Cerebellar nuclear complex (tissue), 1 donor: ENCODE measurements at places on chromosomes 6 and 20.

DNA sequence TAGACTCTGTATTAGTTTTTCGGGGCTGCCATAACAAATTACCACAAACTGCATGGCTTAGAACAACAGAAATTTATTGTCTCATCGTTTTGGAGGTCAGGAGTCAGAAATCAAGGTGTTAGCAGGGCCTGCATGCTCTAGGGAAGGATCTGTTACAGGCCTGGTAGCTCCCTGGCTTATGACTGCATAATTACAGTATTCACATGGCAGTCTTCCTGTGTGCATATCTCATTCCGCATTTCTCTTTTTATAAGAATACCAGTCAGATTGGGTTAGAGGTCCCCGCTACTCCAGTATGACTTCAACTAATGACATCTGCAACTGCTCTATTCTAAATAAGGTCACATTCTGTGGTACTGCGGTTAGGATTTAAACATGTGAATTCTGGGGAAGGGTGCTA is 59.3 kb upstream of the SLC2A12 start:
- no peak for DNase-seq

- no peak for DNase-seq
These were observed 283.7 kb downstream of the BTBD3 start for GRCh38 chr20:12201289-12201991.

DNA sequence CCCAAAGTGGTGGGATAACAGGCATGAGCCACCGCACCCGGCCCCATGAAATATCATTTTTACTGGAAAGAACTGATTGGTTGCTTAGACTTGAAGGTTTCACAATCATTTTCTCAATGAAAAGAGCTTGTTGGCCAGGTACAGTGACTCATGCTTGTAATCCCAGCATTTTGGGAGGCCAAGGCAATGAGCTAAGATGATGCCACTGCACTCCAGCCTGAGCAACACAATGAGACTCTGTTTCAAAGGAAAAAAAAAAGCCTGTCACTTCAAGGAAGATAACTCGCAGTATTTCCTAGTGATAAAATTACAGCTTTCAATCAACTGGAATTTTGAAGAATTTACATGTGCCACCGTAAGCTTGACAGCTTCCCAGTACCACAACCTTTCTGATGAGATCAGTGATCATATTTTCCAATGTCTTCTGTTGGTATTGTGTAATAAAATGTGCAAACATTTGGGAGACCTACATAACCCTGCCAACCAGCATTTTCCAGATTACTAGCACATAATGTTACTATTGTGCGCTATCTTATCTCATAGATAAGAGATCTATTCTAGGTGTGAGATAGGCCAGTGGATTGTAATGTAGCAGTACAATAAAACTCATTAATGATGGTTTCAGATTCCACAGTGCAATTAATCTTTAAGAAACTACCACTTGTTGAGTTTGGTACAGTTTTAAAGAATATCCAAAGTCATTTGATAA is 7.2 kb downstream of the PNLDC1 start:
- DNase-seq = no peak

DNA sequence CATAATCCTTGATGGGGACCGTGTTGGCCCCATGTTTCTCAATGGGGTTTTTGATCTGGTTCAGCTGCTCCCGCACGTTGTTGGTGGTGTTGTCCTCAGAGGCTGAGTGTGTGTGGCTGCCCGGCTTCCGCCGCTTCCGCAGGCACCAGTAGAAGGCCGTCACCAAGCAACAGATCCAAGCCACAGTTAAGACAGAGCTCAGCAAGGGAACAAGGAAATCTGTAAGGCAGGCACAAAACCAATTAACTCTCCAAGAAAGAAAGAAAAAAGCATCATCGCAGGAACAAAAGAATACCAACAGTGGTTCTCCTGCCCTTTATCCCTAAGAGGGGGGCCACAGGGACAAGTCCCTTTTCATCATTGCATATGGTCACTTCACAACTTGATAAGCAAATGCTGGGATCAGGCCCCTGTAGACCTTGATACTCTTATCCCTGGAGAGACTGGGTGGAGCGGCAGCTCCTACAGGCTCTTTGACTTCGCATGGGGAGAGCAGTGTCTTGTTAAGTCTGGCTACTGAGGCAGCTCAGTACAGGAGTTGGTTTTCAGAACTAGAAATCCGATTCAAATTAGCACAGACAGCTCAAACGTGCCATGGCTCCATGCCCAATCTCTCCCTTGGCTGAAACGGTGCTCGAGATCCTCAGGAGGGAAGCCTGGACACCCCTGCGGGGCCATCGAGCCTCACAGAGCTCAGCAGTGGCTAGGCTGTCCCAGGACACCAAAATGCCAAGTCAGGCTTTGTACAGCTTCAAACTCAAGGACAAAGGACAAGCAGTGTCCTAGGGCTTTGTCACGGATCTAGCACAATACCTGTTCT is 33.9 kb downstream of the JAG1 start:
- DNase-seq = no peak

DNA sequence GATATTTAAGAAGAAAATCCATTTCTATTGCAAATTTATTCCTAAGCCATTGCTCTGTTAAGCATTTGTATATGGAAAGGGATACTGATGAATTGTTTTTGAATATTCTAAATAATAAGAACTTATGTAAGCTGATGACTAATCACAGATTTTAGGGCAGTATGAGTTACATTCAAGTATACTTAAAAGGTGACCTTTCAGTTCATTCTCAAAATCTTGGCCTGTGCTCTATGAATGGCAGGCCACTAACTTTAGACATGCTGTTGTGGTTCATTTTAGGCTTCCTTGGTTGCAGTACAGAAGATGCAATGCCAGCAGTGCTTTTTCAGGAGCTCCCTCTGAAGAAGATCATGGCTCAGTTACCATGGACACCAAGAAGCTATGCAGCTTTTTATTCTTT is 380.4 kb downstream of the CENPW start:
- no peak for DNase-seq

DNA sequence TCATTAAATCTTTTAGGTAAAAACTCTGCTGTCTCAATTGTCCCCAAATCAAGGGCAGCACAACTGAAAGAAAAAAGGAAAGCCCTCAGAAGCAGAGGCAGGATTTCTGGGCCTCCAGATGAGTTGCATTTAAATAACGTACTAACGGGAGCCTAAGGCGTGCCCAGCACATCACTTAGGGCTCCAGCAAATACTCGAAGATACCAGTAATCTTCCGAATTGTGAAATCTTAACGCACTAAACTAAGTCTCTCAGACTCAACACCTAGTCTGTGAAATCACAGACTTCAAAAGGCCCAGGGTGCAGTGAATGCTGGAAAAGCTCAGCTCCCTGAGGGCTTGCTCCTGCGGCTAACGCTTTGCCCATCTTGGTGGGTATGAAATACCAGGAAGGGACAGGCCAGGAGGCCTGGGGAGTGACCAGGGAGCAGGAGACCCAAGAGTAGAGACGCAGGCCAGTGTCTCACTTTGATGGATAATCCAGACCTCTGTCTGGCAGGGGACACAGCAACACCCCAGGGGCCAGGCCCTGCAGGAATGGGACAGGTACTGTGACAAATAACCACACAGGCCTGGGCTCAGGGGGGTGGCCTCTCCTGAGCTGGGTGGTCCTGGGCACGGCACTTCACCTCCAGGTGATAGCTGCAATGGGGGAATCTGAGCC is 36.4 kb downstream of the RRBP1 start:
- no peak for DNase-seq

DNA sequence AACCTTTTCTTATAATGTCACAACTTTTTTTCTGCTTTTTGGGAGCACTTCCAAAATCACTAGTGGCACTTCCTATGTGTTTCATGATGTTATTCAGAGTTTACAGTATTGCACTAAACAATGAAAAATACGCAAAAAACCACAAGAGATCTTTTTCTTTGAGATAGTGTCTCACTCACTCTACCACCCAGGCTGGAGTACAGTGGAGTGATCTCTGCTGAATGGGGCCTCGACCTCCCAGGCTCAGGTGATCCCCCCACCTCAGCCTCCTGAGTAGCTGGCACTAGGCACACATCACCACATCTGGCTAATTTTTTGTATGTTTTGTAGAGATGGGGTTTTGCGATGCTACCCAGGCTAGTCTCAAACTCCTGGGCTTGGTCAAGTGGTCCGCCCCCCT is 158.7 kb downstream of the COL21A1 start:
- no peak for DNase-seq

GRCh38 chr6:6483733-6484132 is 104.8 kb upstream of the LY86 start:
- DNase-seq = no peak

DNA sequence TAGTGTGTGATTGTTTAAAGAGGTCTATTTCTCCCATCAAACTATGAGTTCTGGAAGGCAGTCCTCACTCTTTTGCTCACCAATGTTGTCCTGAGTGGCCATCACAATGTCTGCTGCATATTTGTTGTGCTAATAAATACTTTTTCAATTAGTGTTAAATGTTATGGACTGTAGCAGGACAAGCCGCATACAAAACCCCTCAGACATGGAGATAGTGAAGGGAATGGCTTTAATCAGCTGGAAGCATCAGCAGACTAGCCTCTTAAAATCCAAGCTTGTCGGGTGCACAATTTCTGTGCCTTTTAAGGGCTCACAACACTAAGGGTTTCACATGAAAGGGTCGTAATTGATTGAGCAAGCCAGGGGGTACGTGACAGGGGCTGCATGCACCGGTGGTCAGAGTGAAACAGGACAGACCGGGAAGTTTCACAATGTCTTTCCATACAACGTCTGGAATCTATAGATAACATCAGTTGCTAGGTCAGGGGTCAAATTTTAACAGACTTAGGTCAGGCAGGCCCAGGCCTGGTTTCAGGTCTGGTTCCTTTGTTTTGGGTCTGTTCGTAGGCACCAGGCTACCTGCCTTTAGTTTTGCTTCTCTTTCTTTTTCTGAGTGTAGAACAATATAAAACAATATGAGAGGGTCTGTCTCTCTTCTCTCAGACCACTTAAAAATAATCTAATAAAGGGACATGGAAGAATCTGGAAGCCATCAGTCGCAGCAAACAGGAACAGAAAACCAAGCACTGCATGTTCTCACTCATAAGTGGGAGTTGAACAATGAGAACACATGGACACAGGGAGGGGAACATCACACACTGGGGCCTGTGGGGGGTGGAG is 327.6 kb upstream of the HTR1E start:
- DNase-seq = no peak

DNA sequence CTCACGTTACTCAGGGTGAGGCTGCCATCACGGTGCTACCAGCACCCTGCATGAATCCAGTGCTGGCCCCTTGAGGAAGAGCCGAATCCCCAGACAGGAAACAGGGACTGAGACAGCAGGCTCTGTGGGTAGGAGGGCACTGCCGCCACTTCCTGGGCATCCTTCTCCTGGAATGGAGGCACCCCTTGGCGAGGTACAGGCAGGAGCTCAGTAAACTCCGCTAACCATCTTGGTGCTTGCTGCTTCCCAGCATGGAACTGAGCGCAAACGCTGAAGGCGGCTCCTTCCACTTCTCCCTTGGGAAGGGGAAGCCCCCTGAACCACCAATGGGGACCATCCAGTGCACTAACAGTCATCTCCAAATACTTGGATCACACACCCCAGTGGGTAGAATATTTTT is 13.5 kb upstream of the CCDC167 start:
- no peak for DNase-seq

- no peak for DNase-seq
These were observed 147.0 kb upstream of the STXBP5 start for GRCh38 chr6:147057188-147057587.

- DNase-seq = no peak
These were observed at the start of gene PLAGL1 for GRCh38 chr6:144008120-144008811. Gene PLAGL1, minus strand, starts transcription at chr6:144008259. Its CDS starts 60,123 bp downstream, at chr6:143948136.

- no peak for DNase-seq
These were observed 355.2 kb upstream of the ARID1B start for GRCh38 chr6:156421933-156422332.

GRCh38 chr20:942611-943010 is 26.5 kb upstream of the ANGPT4 start:
- DNase-seq = no peak

- no peak for DNase-seq
These were observed 96.6 kb downstream of the YTHDF1 start for GRCh38 chr20:63119121-63119962.

DNA sequence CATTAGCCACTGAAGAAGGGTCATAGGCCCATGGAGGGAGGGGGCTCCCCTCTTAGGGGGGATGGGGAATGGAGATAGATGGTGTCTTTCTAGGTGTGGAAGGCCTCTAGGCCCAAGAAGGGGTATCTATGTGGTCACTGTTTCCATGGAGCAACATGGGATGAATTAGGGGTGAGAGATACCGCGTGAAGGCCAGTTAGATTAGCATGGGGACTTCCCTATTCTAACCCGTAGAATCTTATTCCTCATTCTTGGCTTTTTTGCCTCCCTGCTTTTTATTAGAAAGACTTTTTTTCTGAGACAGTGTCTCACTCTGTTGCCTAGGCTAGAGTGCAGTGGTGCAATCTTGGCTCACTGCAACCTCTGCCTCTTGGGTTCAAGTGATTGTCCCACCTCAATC is 3.2 kb downstream of the RAB44 start:
- no peak for DNase-seq

DNA sequence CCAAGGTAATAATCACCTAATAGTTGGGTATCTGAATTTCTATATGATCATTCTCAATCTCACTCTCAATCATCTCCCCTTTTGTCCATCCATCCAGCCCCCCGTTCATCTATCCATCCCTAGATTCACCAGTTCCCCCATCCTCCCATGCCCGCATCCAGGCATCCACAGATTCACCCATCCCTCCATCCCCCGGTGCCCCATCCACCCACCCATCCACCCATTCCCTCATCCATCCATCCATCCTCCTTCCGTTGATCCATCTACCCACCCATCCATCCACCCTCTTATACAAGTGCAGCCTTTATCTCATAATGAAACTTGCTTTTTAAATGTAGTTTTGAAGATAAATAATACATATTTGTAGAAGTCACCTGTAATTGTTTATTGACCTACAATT is 76.5 kb downstream of the EYA4 start:
- DNase-seq = no peak

- DNase-seq = no peak
These were observed 117.4 kb downstream of the TTLL2 start for GRCh38 chr6:167442245-167442644.

- DNase-seq = no peak
These were observed 977 bp downstream of the HMGN4 start for GRCh38 chr6:26539071-26539615.

DNA sequence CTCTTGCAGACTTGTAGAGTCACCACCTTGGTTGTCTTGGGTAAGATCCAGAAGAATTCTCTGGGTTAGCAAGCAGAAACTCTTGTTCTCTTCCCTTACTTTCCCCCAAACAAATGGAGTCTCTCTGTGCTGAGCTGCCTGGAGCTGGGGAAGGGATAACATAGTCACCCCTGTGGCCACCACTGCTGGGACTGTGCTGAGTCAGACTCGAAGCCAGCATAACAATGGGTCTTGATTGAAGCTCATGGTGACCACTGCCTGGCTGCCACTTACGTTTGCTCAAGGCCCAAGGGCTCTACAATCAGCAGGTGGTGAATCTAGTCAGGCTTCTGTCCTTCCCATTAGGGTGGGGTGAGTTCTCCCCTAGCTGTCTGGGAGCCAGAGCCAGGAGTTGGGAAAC is 15.4 kb upstream of the ERVFRD-1 start:
- DNase-seq = no peak

- peak; percentile 9 for DNase-seq
These were observed 32.6 kb downstream of the C6orf15 start for GRCh38 chr6:31079656-31080261.
